ENCODE measurements at places on chromosomes 3 and 15. TPM values are rescaled to one million over a fixed set of nuclear protein-coding genes. Genes with fewer than 3 reads are reported as not detected.

DNA sequence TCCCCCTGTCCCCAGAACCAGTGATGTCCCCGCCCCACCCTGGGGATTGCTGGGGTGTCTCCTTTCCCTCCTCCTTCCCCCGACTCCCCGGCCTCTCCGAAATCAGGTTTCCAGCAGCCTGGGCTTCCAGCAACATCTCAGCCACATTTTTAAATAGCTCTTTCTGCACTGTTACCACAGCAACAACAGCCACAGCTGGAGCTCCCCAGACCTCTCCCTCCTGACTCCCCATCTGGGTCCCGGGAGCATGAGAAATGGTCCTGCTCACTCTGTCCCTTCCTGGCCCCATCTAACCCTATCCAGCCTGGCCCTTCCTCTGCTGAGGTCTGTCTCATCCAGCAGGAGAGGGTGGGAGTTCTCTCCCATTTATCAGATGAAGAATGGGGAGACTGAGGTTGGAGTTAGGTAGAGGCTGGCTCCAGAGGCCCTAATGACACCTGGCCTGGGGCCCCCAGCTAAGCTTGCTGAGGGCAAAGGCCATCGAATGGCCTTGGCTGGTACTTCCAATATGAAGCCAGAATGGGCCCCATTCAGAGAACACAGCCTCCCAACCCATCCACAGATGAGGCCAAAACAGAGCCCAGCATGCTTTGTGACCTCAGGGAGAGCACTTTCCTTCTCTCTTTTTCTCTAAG is 1.5 kb downstream of the CAMK1 start:
- DNase-seq = no peak
- no peak overlapping the region for H3K27ac ChIP-seq
- no peaks in the 10 kb centered on the region for H3K27me3 ChIP-seq
- H3K36me3 ChIP-seq = no peaks in the 10 kb centered on the region

DNA sequence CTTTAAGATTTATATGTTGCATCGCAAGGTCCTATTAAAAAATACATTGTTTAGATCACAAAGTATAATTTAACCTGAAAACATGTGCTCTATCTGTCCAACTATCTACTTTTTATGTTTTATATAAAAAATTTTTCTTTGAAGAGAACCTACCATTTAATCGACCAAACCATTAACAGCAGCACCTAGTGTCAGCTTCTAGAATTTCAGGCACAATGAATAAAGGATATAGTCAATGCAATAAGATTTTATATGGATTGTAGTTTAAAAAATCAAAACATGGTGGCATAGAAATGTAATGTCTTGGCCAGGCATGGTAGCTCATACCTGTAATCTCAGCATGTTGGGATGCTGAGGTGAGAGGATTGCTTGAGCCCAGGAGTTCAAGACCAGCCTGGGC is 313.7 kb downstream of the GAP43 start:
- H3K36me3 ChIP-seq = peaks cover 12% of the 10 kb centered on the region
- peaks cover 11% of the 10 kb centered on the region for H3K4me1 ChIP-seq
- H3K4me3 ChIP-seq = no peak overlapping the region
- no peaks in the 10 kb centered on the region for H3K27me3 ChIP-seq

- no peaks in the 10 kb centered on the region for H3K4me1 ChIP-seq
- no peak for DNase-seq
- no peak overlapping the region for H3K27ac ChIP-seq
- no peaks in the 10 kb centered on the region for H3K36me3 ChIP-seq
- H3K27me3 ChIP-seq = no peaks in the 10 kb centered on the region
Observed at GRCh38 chr15:100183921-100184495, 157.8 kb downstream of the ADAMTS17 start.

GRCh38 chr3:86792316-86792715 is 198.6 kb downstream of the VGLL3 start:
- H3K27ac ChIP-seq = no peak overlapping the region
- H3K36me3 ChIP-seq = no peaks in the 10 kb centered on the region
- H3K27me3 ChIP-seq = no peaks in the 10 kb centered on the region
- no peak for DNase-seq

DNA sequence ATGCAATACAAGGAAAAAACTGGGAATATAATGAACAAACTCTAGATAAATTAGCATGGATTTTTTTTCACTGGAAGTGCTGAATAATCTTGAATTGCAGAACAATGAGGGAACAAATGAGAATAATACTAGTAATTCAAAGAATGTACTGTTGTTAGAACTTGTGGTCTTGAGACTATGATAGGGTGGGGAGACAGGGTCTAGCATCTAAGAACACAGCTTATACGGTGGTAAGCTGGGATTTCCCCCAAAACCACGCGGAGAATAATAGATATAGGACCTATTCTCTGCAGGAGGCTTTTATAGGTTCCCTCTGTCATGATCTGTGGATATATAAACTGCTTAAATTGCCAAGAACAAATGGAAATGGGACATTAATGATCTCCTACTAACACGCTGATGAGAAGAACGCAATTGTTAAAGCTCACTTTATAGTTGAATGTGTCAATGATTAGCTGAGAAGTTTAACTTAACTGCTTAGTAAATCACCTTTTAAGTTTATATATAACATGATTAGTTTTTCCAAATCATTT is 692.3 kb downstream of the ZPLD1 start:
- no peaks in the 10 kb centered on the region for H3K36me3 ChIP-seq
- H3K27me3 ChIP-seq = no peaks in the 10 kb centered on the region
- no peaks in the 10 kb centered on the region for H3K4me1 ChIP-seq
- no peak for DNase-seq
- H3K4me3 ChIP-seq = no peak overlapping the region

- peak overlapping the region; percentile 97 for H3K27ac ChIP-seq
- H3K27me3 ChIP-seq = peaks cover 9% of the 10 kb centered on the region
- H3K36me3 ChIP-seq = no peaks in the 10 kb centered on the region
- no peak for DNase-seq
Observed at GRCh38 chr15:75182187-75183131, 19.2 kb upstream of the C15orf39 start.

GRCh38 chr3:186525369-186526255 is 18.6 kb downstream of the CRYGS start:
- no peak for DNase-seq
- peaks cover 28% of the 10 kb centered on the region for H3K4me1 ChIP-seq
- H3K27ac ChIP-seq = no peak overlapping the region

- H3K27me3 ChIP-seq = peaks cover 6% of the 10 kb centered on the region
- H3K4me3 ChIP-seq = no peak overlapping the region
- H3K27ac ChIP-seq = no peak overlapping the region
- DNase-seq = no peak
Observed at GRCh38 chr3:130426206-130426605, 80.7 kb downstream of the COL6A5 start.

DNA sequence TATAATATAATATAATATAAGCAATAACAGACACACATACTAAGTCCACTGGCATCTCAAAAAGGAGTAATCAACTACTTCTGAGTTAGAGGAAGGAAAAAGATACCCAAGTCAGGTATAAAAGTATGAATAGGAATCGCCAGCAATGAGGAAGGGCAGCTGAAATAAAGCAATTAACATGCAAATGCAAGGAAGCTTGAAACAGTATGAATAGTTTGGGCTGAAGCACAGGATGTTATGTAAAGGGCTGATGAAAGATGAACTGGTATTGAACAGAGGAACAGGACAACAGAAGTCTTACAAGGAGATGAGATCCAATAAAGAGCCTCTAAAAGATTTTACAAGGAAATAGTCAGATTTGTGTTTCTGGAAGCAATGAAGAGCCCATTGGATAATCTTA is 7.1 kb downstream of the COPS2 start:
- DNase-seq = no peak
- H3K4me1 ChIP-seq = peaks cover 26% of the 10 kb centered on the region
- H3K36me3 ChIP-seq = peaks cover 2% of the 10 kb centered on the region

- DNase-seq = no peak
- H3K4me1 ChIP-seq = no peaks in the 10 kb centered on the region
- H3K4me3 ChIP-seq = no peak overlapping the region
- H3K27me3 ChIP-seq = no peaks in the 10 kb centered on the region
- H3K36me3 ChIP-seq = peaks cover 4% of the 10 kb centered on the region
- H3K27ac ChIP-seq = no peak overlapping the region
Observed at GRCh38 chr3:105255350-105255749, 111.4 kb upstream of the ALCAM start.

GRCh38 chr15:55695432-55695831 is 47.5 kb downstream of the PRTG start:
- peaks cover 4% of the 10 kb centered on the region for H3K36me3 ChIP-seq
- peaks cover 61% of the 10 kb centered on the region for H3K4me1 ChIP-seq
- H3K27me3 ChIP-seq = no peaks in the 10 kb centered on the region
- no peak for DNase-seq
- H3K4me3 ChIP-seq = no peak overlapping the region

DNA sequence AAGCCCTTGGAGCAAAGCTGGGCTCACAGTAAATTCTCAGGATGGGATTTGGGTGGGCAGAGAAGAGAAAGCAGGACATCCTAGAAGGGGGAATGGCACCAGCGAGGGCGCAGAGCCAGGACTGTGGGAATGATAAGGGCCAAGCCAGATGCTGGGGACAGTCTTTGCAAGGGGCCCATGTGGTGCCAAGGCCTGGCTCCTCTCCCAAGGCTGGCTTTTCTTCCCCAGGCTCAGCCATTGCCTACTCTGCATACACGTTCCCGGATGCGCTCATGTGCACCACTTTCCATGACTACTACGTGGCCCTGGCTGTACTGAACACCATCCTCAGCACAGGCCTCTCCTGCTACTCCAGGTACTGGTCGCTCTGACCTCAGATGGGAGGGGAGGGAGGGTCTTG is 24.7 kb upstream of the KIF23 start:
- no peaks in the 10 kb centered on the region for H3K36me3 ChIP-seq
- H3K4me1 ChIP-seq = peaks cover 20% of the 10 kb centered on the region
- H3K4me3 ChIP-seq = no peak overlapping the region
- no peak overlapping the region for H3K27ac ChIP-seq
- H3K27me3 ChIP-seq = no peaks in the 10 kb centered on the region

- H3K27ac ChIP-seq = no peak overlapping the region
- no peaks in the 10 kb centered on the region for H3K36me3 ChIP-seq
- H3K27me3 ChIP-seq = no peaks in the 10 kb centered on the region
- no peak for DNase-seq
Observed at GRCh38 chr3:57006949-57007419, 53.5 kb upstream of the SPATA12 start.

DNA sequence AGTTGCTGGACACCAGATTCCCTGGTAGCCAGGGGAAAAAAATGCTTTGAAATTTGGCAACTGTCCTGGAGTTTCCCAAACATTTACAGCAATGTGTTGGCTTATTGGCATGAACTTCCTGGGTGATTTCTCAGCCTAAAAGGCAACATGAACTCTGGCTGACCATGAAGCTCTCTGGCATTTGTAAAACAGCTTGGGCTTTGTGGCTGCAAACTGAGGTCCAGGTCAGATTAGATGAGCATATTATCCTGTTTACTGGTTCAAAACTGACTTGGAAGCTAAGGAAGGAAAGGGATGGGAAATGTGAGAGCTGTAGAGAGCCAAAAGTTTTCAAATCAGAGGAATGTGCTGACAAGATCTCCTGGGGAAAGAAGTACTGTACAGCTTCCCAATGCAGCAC is 139.0 kb downstream of the P3H2 start:
- H3K27me3 ChIP-seq = no peaks in the 10 kb centered on the region
- no peak overlapping the region for H3K4me3 ChIP-seq
- no peaks in the 10 kb centered on the region for H3K36me3 ChIP-seq

- no peak overlapping the region for H3K27ac ChIP-seq
- no peaks in the 10 kb centered on the region for H3K36me3 ChIP-seq
- H3K27me3 ChIP-seq = peaks cover 3% of the 10 kb centered on the region
- H3K4me3 ChIP-seq = no peak overlapping the region
Observed at GRCh38 chr3:24154013-24154695, 209.1 kb downstream of the NR1D2 start.

DNA sequence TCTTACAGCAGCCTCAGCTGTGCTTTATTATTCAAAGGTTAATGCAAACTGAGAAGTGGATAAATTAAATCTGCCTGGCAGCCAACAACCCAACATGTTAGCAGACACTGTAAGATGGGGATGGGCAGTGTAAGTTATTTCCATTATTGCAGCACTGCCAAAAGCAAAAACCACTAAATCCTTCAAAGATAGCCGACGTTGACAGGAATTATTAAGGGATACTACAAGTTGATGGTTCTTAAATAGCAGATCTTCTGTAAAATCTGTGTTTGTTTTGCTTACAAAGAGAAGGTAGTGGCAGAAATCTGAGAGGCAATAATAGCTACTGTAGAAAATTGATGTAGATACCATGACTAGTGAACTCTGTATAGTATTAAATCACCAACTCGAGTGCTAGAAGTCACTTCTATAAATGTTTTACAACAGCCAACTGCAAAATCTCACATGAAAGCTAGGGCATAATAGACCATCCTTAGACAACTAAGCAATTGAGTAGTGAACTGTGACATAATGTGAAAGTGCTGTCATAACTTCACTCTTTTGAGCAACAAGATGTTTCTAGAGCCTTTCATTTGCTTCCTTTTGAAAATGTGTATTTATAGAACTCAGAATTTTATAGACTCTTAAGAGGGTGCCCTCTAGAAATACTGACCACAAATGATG is 278.6 kb downstream of the UBE2E2 start:
- no peaks in the 10 kb centered on the region for H3K27me3 ChIP-seq
- no peak overlapping the region for H3K4me3 ChIP-seq
- no peak for DNase-seq

DNA sequence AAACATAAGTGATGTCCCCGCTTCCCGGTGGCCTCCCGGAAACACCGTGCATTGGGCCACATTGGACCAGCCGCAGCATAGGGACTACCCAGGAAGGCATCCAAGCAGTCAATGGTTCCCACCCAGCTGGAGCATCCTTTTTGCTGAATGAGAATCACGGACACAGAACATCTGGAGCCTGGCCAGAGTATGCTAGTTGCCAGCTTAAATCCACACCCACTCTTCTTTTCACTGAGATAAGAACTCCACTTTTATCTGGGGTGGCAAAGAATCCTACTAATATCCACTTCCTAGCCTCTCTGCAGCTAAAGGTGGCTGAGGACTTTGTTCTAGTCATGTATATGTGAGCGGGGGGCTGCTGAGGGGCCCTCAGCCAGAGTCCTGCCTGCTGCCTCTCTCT is 95.2 kb upstream of the PLXNA1 start:
- H3K27ac ChIP-seq = peak overlapping the region; percentile 50
- no peaks in the 10 kb centered on the region for H3K36me3 ChIP-seq
- no peak for DNase-seq

DNA sequence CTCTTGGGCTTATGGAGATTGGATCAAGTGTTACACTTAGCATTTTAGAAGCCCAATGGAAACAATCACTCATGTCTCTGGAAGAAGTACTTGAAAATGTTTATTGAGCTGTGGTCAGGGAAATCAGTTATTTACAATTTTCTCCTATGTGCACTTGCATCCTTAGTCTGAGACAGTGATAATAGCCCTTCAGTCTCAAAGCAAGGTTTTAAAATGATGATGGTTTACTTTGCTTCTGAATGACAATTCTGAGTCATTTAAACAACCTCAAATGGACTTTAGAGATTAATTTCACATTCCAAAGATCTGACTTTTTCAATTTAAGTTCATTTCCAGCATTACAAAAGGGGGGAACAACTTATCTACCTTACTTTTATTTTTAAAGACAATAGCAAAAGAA is 20.1 kb downstream of the TIPARP start:
- no peaks in the 10 kb centered on the region for H3K27me3 ChIP-seq
- no peak overlapping the region for H3K4me3 ChIP-seq
- no peak overlapping the region for H3K27ac ChIP-seq
- peaks cover 10% of the 10 kb centered on the region for H3K36me3 ChIP-seq

The CCNB2 gene
- 99.2 TPM for total RNA-seq

The IL17RC gene
- total RNA-seq = 7.3 TPM

The CDHR4 gene
- total RNA-seq = 0.12 TPM

The AP3B2 gene
- 17.4 TPM for total RNA-seq

The VPS39 gene
- total RNA-seq = 56.9 TPM

The LMCD1 gene
- total RNA-seq = 29.0 TPM

The NMB gene
- total RNA-seq = 4.0 TPM

The ITGA11 gene
- total RNA-seq = 0.51 TPM

The XCR1 gene
- total RNA-seq = not detected

Data from neural crest cell (in vitro differentiated cells).